ENCODE measurements at places on chromosomes 16 and 17.

GRCh38 chr16:77969861-77970260 lies 52.5 kb upstream of the CLEC3A start:
- no peak for DNase-seq

- DNase-seq = no peak
These were observed 1.3 kb downstream of the SPN start for GRCh38 chr16:29664091-29664921.

DNA sequence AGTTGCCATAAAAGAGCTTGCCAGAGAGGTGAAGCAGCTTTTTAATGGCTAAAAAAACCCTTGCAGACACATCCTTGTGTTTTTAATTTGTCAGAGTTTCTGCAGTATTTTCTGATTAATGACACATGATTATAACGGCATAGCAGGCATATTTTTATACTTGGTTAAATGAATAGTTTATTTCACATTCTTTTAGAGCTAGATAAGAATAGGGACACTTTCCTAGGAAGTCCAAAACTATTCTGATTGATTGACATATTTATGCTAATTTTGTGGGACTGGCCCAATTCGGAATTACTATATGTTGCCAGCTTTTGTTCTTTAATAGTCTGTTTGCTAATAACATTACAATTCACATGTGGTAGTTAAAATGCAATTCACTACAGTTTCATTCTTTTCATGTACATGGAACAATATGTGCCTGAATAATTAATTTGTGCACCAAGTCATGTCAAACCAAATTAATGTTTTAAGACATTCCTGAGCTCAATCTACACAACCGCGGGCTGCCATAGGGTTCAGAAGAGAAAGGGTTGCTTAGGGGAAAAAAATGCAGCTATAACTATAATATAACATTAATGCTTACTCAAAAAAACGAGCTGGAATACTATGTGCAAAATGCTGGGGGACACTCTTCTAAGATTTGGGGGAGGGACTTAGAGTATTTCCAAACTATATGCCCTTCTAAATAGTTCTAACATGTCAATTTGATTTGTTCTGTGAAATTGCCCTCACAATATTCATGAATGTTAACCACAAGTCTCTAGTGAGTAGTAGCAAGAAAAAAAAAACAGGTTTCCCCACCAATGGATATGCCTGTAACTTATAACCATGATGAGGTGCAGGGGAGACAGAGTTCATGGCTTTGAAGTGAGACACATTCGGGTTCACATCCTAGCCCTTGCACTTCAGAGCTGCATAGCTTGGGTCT lies 305.4 kb downstream of the CEP112 start:
- no peak for DNase-seq

DNA sequence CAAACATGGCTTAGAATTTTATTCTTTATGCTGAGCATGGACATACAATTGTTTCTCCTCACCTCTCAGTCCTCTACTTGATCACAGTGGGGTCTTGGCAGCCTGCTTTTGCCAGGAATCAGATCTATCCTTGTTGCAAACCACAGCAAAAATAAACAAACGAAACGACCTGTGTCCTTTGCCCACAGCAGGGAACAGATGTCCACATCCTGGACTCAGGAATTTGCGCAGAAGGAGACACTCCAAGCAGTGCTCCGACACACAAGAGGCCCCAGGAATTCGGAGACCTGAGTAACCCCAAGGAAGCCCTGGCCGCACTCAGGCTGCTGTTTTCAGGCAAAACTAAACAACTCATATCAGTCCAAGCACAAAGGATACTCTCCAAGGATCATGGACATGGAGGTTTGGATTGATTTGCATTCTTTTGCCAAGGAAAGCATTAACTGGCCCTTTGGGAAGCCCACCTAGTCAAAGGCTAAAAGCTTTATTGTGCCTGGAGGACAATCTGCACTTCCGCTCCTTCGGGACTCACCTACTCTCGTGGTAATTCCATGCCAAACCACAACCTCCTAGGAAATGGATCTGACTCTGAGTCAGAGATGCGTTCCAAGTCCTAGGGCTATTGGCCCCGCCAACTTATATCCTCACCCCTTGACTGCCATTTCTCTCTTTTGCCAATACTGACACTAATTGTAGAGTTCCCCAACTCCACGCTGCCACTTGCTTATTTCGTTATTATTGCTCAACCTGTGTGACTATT lies 271.1 kb upstream of the CDH11 start:
- no peak for DNase-seq

DNA sequence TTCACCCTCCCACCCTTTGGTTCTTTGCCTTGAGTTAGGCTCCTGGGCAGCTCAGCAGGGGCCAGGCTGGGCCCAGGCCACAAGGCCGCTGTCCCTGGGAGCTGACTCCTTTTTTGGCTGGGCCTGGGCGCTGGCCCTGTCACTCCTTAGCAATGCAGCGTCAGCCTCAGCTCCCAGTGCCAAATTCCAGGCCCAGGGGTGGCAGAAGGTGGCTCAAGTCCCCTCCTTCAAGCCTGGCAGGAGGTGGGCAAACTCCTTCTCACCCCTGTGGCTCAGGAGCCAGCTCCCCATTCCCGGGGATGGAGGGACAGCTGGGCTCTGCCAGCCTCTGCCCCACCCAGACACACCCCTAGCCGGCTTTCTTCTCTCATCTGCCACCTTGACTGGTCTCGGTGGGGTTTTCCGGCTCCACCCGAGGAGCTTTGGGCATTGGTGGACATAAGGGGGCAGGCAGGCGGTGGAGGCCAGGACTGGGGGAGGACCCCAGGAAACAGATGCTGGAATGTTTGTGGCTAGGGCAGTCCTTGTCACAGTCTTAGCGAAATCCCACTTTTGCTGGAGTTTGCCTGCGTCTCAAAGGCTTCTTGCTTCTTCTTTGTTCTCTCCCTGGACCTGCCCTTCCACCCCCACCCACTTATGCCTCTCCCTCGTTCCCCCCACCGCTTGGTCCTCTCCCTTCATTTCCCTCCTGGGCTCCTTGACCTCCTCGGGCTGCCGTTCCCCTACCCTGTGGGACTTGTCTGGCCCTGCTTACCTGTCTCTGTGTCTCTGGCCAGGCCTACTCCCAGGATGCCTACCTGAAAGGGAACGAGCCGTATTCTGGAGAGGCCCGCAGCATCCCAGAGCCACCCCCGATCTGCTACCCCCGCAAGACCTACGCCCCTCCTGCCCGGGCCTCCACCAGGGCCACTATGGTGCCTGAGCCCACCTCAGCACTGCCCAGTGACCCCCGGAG lies 37.4 kb downstream of the ARHGAP23 start:
- no peak for DNase-seq

DNA sequence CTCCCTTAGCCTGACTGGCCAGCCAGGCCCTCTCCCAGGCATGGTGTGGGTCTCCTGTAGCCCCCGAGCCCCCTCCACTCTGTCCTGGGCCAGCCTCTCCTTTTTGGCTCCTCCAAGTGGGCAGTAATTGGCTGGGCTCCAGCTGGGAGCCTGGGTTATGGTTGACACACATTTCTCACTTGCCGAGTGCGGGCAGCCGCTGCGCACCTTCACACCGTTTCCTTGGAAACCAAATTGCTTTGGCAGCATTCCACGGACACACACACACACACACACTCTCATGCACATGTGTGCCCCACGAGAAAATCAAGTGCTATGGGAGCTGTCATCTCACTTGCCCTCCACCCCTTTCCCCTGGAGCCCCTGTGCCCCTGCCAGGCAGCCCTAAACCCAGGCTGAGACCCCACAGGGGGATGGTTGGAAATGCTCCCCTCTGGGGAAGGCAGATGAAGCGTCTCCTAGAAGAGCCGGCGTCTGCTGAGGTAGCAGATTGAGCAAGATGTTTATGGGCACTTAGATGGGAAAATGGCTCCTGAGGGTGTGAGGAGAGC lies 402.7 kb upstream of the TNRC6C start:
- no peak for DNase-seq

- DNase-seq = no peak
These were observed 33.7 kb downstream of the GINS3 start for GRCh38 chr16:58425756-58426494.

DNA sequence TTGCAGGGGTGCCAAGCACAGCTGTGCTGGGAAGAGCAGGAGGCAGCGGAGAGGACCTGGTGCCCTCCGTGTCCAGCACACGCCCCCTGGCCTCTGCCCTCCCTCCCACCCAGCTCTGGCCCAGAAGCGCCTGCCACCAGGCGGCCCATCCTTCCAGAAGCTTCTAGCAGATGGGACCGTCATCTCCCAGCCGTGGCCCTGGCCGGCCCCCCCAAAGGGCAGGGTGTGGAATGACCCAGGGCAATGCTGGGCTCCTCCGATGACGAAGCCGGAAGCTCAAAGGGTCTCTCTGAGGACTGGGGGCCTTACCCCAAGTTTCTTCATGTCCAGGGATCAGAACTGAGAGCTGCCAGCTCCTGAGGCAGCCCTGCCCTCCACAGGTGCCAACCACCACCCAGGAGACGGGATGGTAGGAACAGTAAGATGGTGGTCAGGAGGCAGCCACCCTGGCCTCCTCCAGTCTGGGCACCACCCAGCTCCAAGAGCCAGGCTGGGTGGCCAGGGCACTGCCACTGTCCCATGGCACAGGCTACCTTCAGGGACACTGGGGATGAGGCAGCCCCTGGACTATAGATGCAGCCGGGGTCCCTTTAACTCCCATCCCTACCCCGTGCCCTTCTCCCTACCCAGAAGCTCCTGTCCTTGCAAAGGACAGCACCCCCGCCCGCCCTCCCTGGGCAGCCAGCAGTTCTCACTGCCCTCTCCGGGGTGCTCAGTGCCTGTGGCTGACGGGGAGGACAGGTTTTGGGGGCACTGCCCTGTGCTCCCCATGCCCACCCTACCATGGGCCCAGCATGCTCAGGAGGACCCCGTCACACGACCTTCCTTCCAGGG lies 6.5 kb upstream of the CDH15 start:
- DNase-seq = no peak

GRCh38 chr17:28518132-28518531 lies 12.0 kb downstream of the FOXN1 start:
- DNase-seq = no peak

DNA sequence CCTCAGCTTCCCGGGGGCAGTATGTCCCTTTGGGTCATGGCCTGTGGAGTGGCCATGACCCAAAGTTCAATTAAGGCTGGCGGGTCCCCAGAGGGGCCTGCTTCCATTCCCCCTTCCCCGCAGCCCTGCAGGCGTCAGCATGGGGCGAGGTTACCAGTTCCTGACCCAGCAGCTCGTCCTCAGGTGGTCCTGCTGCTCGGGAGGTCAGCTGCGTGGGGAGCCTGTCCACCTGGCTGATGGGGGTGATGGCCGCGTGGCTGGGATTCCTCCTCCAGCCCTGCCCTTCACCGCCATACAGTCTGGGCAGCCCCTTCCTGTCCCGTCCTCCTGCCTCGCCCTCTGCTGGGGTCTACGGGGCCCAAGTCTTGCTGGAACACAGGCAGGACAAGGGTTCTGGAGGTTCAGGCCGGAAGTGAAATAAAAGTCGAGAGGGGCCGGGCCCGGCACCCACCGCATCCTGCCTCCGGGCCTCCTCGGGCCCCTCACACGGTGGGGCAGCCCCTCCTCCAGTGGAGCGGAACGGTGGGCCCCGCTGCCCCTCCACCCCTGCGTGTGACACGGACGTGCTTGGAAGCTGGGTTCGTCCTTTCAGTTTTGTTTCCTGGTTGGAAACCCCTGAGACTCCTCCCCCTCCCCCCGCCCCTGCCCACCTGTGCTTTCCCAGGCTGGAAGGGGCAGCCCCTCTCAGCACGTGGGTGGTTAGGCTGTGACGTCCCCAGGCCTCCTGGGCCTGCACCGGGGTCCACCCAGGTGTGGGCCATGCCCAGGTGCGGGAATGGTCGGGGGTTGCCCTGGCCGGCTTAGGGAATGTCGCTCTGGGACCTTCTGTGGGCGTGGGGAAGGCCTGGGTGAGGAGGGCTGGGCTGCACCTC lies 6.8 kb downstream of the UBALD2 start:
- DNase-seq = no peak

GRCh38 chr17:19508577-19508867 lies 25.1 kb upstream of the SLC47A1 start:
- no peak for DNase-seq

GRCh38 chr17:66633317-66633965 lies 201.5 kb upstream of the CACNG5 start:
- DNase-seq = no peak

GRCh38 chr16:85027958-85028684 lies 526 bp downstream of the KIAA0513 start:
- no peak for DNase-seq

- DNase-seq = no peak
These were observed 39.9 kb downstream of the RAI1 start for GRCh38 chr17:17721140-17721668.

DNA sequence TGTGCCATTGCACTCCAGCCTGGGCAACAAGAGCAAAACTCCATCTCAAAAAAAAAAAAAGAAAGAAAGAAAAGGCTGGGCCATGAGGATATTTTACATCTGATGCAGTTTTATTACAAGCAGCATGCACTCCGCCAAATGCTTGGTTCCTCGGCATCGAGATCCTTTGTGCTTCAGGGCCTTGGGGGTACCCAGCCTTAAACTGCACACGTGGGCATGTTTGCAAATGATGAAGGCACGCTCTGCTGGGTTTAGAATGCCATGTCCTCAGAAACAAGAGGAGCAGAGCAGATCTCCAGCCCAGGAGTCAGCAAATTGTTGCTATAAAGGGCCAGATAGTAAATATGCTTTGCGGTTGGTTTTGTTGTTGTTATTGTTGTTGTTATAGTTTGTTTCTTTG lies 153.2 kb downstream of the KATNIP start:
- DNase-seq = no peak

DNA sequence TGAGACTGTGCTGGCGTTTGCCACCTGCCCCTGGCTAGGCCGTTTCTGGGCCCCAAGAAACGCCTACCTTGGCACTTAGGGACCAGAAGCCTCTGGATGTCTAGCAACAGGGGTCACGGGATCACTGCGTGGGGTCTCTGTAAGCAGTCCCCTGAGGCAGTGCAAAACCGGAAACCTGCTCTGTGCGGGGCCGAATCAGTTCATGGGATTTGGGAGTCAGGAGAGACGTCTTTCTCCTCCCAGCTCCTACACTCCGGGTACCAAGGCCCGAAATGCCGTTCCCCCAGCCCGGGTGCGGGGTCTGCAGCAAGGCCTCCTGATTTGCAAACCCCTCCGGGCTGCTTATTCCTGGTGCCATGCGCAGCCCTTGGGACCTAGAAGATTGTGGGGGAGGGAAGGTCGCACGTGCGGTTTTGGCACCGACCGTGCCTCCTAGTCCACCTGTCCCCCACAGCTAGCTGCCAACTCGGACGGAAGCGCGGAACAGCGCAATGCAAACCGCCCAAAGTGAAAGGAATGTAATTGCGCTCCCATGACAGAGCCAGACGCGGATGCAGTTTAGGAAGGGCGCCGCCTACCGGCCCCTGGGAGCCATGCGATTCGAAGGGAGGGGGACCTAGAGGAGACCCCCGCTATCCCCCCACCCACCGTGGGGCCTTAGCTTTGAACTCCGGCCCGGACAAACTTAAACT lies 6.5 kb downstream of the IRX5 start:
- no peak for DNase-seq

All from epithelial cell of prostate (primary cell).